Activated CD8-positive, alpha-beta memory T cell treated with anti-CD3 and anti-CD28 coated beads, Interleukin-2, amount 10 ng/mL, durations not matched to agents 7 days and 5 days (primary cell): ENCODE measurements at places on chromosomes 7 and 10.

GRCh38 chr10:8404721-8405120 is 350.2 kb downstream of the GATA3 start:
- H3K4me1 ChIP-seq, result peaks cover 77% of the 10 kb centered on the region
- no peaks in the 10 kb centered on the region for H3K27me3 ChIP-seq
- H3K36me3 ChIP-seq, result peaks cover 7% of the 10 kb centered on the region
- DNase-seq, result peak; percentile 82
- H3K27ac ChIP-seq, result peak overlapping the region; percentile 92

DNA sequence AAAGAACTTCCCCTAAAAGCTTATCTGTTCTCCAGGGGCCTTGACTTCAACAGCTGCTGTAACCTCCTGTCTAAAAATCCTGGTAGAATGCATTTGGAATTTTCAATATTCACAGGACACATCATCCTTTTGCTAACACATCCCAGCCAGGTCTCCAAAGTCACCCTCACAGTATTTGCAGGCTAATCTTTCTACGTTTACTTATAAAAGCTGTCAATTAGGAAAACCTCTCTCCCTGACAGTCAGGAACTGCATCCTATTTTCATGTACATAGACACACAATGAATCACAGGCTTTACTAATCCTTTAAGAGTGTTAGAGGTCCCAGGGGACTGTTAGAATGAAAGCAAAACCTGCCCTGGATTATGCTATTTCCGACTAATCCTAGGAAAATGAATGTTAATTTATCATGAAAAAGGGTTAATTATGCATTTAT is 102.2 kb downstream of the GFRA1 start:
- H3K27ac ChIP-seq, result no peak overlapping the region
- no peak overlapping the region for H3K4me3 ChIP-seq
- DNase-seq, result no peak

DNA sequence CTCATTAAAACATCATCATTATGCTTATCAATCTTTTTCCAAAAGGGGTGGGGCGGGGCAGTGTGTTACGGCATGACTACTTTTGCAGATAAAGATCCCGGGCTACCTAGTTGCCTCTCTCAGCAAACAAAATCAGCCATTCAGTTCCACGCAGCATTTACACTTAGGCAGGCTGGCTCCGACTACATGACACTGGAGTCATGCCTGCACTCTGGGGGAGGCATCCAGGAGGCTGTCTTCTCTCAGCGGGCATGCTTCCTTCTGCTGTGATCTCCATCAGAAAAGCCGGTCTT is 193.9 kb upstream of the TCF7L2 start:
- H3K36me3 ChIP-seq, result peaks cover 1% of the 10 kb centered on the region
- H3K4me3 ChIP-seq, result no peak overlapping the region
- no peak for DNase-seq
- no peaks in the 10 kb centered on the region for H3K4me1 ChIP-seq
- H3K27ac ChIP-seq, result no peak overlapping the region

DNA sequence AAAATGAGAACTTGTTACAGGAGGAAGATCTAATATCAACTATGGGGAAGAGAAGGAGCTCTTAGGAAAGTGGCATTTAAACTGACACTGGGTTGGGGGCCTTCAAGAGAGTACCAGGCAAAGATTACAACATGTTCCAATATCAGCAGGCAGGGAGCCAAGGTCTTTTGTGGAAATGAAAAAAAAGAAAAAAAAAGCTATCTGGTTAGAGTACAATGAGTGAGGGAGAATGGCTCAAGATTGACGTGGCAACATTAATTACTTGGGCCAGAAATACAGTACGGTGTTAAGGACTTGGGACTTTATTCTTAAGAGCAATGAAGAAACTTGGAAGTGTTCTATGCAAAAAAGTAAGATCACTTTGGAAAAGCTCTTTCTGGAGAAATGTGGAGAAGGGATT is 132.3 kb upstream of the CDK1 start:
- no peaks in the 10 kb centered on the region for H3K36me3 ChIP-seq
- DNase-seq, result no peak
- no peak overlapping the region for H3K4me3 ChIP-seq
- H3K4me1 ChIP-seq, result peaks cover 1% of the 10 kb centered on the region
- no peak overlapping the region for H3K27ac ChIP-seq
- peaks cover 6% of the 10 kb centered on the region for H3K27me3 ChIP-seq

- DNase-seq, result peak; percentile 28
- no peaks in the 10 kb centered on the region for H3K27me3 ChIP-seq
- no peaks in the 10 kb centered on the region for H3K36me3 ChIP-seq
Measured at GRCh38 chr7:157658851-157659412, 322.1 kb downstream of the DNAJB6 start.

DNA sequence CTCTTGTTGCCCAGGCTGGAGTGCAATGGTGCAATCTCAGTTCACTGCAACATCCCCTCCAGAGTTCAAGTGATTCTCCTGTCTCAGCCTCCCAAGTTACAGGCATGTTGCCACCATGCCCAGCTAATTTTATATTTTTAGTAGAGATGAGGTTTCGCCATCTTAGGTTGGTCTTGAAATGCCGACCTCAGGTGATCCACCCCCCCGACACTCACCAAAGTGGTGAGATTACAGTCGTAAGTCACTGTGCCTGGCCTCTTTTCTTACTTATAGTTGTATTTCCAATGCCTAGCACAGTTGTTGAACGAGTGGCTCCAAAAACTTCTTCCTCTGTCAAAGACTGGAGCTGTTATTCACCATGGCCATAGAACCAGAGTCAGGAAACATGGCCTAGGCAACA is 6.7 kb downstream of the RNF216 start:
- H3K27ac ChIP-seq, result peak overlapping the region; percentile 36
- no peaks in the 10 kb centered on the region for H3K27me3 ChIP-seq
- H3K4me3 ChIP-seq, result no peak overlapping the region
- H3K36me3 ChIP-seq, result peaks cover 14% of the 10 kb centered on the region
- peaks cover 54% of the 10 kb centered on the region for H3K4me1 ChIP-seq

- no peak overlapping the region for H3K4me3 ChIP-seq
- DNase-seq, result no peak
- peaks cover 8% of the 10 kb centered on the region for H3K4me1 ChIP-seq
- H3K27ac ChIP-seq, result no peak overlapping the region
- peaks cover 24% of the 10 kb centered on the region for H3K36me3 ChIP-seq
Measured at GRCh38 chr7:7151285-7151684, 31.1 kb upstream of the C1GALT1 start.

DNA sequence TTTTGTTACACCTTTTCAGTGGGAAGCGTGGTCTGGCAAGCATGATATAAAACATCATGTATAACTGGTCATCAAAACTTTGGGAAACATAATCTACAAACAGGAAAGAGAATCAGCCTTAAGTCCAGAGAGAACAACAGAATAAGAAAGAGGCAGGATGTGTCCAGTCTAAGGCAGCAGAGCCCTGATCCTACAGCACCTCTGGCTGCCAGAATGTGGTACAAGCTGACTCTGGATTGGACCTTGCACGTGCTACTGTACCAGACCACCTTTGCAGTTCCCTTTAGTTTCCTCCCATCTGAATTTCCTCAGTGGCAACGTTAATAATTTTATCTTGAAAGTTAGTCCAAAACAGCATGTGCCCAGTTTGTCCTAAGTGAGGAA is 824.6 kb upstream of the IGFBP3 start:
- no peak overlapping the region for H3K4me3 ChIP-seq
- H3K27ac ChIP-seq, result no peak overlapping the region
- H3K36me3 ChIP-seq, result no peaks in the 10 kb centered on the region
- no peak for DNase-seq

DNA sequence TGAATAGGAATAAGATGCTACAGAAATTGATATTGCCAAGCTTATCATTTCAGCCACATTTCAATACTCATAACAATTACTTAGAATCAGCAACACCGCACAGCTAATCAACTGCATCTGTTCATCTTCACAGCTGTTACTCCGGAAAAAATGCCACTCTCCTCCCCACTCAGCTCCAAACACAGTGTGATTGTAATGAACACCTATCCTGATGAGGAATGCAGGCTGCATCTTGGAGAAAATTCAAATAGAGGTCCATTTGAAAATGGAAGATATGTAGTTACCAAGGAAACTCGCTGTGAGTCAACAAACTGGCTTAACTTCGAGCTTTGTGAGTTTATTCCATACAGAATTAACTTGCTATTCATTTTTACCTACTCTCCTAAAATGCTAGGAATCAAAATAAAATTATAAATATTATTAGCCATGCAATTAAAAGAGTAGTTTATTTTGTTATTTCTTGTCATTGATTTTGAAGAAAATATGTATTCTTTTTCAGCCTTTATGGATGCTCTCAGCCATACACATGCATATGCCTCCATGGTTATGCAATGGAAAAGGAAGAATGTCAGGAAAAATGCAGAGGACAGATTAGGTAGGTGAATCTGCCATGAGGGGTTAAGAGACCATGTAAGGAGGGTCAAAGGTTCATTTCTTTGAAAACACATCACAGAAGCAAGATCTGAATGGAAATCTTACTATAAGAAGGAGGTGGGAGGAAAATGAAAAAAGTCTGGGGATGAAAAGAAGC is 267.2 kb downstream of the POM121L12 start:
- H3K27me3 ChIP-seq, result no peaks in the 10 kb centered on the region
- H3K36me3 ChIP-seq, result no peaks in the 10 kb centered on the region
- no peak overlapping the region for H3K4me3 ChIP-seq
- DNase-seq, result no peak
- H3K27ac ChIP-seq, result no peak overlapping the region
- no peaks in the 10 kb centered on the region for H3K4me1 ChIP-seq
